ENCODE measurements at places on chromosomes 4 and X.
A peak's percentile ranks its signal among the peaks of the same experiment; 100 is the strongest.

DNA sequence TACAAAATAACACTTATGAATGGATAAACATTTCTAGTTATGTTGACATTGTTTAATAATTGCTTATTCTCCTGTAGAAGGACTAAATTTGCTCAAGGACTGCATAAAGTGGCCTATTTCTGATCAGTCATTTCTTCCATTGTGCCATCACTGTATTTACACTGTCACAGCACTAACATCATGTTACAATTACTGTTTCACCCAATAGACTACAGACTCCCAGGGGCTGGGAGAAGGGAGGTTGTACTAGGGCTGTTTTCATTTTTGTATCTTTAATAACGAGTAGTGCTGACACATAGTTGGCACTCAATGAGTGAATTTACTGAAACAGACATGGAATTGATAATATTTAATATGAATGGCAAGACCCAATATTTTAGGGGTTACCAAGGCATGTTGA is 139.5 kb downstream of the SLC10A7 start:
- DNase-seq = no peak

DNA sequence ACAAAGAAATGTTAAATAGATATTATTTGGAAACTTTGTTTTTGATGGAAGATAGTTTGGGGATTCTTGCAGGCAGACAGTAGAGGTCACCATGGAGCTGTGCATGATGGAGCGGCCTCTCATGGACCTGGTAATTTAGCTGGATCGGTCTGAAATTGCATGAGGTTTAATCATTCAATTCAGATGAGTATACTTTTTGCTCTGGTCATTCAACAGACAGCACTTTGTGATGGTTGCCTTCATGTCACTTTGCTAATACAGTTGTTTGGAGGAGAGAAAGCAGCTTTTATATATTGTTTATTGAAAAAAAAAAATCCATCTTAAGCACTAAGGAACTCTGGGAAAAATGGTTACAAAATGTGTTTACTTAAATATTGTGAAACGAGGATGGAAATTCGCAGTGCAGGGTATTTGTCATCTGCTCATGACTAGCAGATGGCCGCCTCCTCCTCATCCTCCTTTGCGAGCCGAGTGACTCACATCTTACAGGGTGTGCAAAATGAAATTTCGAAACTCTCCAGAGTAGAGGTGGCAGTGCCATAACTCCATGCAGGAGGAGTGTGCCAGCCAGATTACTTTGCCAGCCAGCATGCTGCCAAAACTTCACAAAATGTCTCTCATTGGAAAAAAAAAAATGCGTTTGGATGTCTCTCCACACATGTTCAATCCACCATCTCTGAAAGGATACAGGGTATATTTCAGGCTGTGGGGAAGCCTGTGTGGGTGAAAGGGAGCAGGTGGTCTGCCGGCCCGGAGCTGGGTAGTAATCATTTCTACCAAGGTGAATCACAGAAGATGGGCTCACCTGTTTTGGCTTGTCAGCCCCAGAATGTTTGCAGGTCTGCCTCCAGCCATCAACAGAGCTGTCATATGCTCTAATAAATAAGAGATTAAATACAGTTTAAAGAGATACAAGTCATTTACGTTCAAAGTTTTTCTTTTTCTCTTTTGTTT is 314.9 kb upstream of the DIPK2B start:
- DNase-seq = peak; percentile 86

GRCh38 chr4:31692399-31692940 is 972.3 kb downstream of the PCDH7 start:
- DNase-seq = no peak

DNA sequence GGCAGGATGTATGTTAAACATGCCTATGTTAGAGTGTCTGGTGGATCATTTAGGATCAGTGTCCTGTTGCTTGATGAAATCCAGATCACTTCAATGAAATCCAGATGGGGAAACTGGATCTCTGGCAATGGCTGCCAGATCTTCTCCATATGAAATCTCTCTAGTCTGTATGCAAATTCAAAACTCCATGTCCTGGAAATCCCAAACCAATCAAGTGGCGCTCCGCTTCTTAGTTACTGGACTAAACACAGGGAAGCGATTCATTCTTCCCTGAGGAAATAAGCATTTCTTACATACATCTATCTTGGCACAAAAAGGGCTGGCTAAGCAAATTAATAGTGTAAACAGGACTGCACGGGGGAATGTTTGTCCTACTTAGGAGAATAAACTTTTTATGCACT is 94.9 kb downstream of the HDAC8 start:
- no peak for DNase-seq

DNA sequence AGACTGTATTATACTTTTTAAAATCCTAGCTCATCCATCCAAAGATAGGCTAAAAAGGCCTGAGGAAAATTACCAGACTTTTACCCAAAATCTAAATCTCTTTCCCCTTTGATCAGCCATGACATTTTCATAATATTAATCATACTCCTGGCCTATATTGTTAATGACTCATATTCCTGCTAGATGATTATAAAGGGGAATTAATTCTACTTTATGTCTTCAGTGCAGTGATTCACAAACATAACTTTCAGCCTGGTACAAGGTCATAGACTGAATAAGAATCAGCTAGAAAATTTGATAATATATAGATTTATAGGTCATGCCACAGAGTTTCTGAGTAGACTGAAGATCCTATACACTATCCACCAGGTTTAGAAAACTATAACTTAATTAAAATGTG is 1905.4 kb downstream of the C4orf33 start:
- no peak for DNase-seq

DNA sequence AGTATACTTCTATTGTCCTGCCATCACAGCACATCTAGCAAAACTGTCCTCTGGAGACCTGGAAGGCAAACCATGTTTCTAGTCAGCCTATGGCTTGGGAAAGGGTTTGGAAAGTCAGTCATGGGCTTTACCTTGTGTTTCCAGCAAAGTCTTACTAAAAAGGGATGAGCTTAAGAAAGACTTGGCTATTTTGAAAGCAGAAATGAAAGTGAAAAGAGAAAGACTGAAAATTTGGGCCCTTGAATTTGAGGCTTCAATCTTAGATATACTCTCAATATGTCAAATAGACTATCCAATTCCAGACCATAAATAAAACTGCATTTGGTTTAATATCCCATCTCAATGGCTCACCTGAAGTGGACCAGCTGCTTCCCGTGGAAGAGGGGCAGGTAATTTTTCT is 127.9 kb downstream of the ZNF330 start:
- DNase-seq = no peak

DNA sequence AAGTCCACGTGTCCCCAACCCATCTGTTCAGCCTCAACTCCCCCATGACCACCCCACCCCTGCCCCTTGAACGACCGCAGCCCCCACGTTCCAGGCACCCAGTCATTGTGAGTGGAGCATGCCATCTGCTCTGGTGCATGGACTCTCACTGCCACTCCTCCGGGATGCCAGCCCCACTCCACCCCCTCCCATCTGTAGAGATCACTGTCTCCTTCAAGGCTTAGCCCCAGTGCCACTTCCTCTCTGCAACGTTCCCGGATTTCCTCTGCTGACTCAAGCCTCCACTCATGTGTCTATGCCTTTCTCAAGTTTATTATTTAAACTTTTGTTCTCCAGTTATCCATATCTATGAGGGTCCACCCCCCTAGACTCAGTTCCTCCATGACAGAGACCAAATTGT is 54.0 kb downstream of the MAML3 start:
- DNase-seq = no peak

DNA sequence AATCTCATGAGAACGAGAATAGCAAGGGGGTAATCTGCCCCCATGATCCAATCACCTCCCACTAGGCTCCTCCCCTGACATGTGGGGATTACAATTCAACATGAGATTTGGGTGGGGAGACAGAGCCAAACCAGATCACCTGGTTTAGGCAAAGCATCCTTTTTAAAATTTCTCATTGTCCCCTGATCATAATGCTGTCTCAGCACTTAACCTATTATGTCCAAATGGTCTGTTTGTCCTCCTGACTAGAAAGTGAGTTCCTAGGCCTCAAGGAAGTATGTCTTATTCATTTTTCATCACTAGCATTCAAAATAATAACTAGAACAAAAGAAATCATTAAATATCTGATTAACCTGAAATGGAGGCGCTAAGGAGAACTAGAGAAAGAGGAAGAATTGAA is 7.9 kb upstream of the PRMT9 start:
- no peak for DNase-seq

GRCh38 chr4:80529026-80529425 is 193.5 kb downstream of the CFAP299 start:
- DNase-seq = no peak

- DNase-seq = no peak
Observed at GRCh38 chr4:106583567-106583966, 215.0 kb upstream of the GIMD1 start.

DNA sequence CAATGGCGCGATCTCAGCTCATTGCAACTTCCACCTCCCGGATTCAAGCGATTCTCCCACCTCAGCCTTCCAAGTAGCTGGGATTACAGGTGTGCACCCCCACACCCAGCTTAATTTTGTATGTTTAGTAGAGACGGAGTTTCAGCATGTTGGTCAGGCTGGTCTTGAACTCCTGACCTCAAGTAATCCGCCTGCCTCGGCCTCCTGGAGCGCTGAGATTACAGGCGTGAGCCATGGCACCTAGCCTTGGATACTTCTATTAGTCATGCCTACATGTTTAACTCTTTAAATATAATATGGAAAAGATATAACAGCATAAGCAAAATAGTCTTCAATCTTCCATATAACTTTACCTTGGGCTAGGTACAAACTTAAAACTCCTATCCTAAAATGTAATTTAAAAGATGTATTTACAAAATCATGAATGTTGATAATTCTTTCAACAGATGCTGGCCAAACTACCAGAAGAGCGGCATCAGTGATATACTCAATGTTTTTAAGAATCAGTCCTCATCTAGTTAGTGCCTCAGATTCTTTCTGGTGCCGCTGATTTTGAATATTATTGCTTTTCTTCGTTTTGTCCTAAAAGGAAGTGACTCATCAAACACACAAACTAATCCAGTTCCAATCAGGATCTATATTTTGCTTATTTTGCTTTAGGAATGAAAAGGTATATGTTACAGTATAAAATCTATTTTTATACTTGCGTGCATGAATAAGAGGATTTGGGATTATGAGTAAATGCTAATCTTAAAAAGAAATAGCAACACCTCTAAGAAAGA is 23.7 kb downstream of the FAM241A start:
- DNase-seq = no peak

GRCh38 chrX:48823053-48823452 is 3.3 kb upstream of the ERAS start:
- no peak for DNase-seq

DNA sequence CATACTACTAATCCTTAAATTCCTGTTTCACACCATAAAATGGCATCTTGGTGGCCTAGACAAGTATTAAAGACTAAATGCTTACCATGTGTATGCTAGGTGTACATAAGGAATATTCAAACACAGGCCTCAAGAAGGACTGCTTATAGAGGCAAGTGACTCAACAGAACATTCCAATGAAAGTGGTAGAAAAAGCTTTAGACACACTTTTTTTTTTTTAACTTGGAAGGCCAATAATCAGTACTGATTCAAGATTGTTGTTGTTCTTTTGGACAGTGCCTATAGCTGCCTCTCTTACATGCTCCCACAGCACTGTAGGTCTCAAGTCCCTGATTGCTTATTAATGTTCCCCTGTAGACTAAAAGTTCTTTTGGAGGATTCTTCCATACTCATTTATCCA is 77.6 kb downstream of the FBXL5 start:
- no peak for DNase-seq

GRCh38 chrX:140110081-140110650 is 144.8 kb upstream of the CXorf66 start:
- DNase-seq = no peak

GRCh38 chr4:123628288-123628687 is 231.7 kb downstream of the SPRY1 start:
- no peak for DNase-seq

DNA sequence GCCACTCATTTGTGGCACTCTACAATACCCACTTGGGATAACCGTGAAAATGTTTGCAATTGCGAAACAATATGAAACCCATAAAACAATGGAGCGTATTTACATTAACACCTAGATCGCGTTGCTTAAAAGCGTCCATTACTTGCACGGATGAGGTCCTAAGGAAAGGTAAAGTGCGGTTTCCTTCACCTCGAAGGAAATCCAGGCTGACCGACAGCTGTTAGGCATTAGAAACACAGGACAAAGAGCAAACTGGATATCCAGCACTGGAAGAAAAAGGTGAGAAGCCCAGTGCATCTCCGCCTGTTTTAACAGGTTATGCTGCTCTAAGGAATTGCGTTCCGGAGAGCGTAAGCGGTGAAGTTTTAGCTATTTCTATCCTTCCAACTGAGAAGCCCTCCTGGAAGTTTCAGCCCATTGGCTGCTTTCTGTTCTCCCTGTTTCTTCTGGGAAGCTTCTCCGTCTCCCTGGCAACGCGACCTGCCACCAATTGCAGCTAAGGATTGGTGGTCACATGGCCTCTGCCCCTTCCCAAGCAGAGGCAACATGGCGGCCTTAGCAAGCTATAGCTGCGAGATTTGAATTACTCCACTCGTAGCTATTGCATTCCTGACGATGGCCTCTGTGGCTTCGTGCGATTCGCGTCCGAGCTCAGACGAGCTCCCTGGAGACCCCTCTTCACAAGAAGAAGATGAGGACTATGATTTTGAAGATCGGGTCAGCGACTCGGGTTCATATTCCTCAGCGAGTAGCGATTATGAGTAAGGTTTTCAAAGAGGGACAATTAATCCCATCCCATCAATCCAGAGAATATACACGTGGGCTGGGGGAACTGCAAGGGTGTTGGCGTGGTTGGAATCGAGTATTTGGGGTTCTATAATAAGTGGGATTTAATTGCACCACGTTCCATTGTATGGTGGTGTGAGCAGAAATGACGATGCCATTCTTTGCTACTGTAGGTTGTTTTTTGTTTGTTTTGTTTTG is at the start of gene INTU:
TSS of gene INTU (plus strand) at position 538 of the 984 bp plus-strand sequence. CDS start at position 616, 78 bp downstream.
- DNase-seq = peak; percentile 95

DNA sequence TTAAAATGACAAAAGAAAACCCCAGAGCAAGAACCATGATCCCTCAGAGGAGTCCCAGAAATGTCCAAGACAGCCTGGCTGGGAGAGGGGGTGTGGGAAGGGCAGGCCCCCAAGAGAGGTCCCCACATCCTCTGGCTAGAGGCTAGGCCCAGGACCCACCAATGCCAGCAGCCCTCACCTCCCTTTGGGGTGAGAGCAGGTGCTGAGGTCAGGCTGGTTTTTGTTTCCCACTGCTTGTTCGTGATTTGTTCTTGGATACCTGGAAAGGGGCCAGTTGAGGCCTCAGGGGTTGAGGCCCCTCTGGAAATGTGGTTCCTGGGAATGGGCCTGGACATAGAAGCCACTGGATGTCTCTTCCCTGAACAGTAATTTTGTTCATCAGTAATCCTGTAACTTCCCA is 2.3 kb upstream of the GRSF1 start:
- DNase-seq = no peak

- no peak for DNase-seq
Observed at GRCh38 chr4:6920171-6920570, 10.5 kb downstream of the TBC1D14 start.

GRCh38 chr4:84877051-84877833 is 89.2 kb downstream of the WDFY3 start:
- no peak for DNase-seq

All from suprapubic skin (tissue), 4 donors.